ENCODE measurements at places on chromosomes 5 and 9. TPM values are rescaled to one million over a fixed set of nuclear protein-coding genes. Genes with fewer than 3 reads are reported as not detected.

- ATAC-seq, result no peak
Measured at GRCh38 chr5:55623789-55624188, 88.3 kb downstream of the SLC38A9 start.

- ATAC-seq, result no peak
Measured at GRCh38 chr9:8647824-8648223, 848.2 kb upstream of the DMAC1 start.

- no peak for ATAC-seq
Measured at GRCh38 chr9:113741886-113742854, 133.9 kb upstream of the ZNF618 start.

DNA sequence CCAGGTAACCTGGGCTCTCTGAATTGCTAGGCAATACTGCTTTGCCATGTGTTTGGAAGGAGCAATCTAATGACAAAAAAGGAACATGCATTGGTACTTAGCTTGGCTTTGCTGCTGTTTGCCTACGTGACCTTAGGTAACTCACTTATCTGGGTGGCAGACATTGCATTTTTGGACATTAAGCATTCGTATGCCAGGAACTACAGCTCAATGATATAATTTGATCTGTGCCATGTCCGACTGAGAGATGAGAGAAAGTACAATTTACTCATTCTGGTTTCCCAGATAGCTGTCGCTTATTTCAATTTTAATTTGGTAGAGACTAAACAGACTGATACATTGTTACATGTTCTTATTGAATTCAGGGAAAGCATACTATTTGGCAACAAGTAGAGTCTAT lies 63.2 kb upstream of the FRRS1L start:
- no peak for ATAC-seq

- peak; percentile 78 for ATAC-seq
Measured at GRCh38 chr9:114611516-114612271, 603 bp downstream of the TMEM268 start.

SPATA31D4 gene
- not detected for total RNA-seq

PCDHB10 gene
- not detected for total RNA-seq

Data from activated T-helper 17 cell treated with anti-CD3 and anti-CD28 coated beads, Interleukin-2, amount 50 U/mL, for 72 hours (primary cell).